Karpas-422 (cell line): ENCODE measurements at places on chromosomes 3 and 15. TPM values are rescaled to one million over a fixed set of nuclear protein-coding genes. Genes with fewer than 3 reads are reported as not detected.

The TNFSF10 gene
- not detected in 2 replicates for total RNA-seq

The SLC24A5 gene
- total RNA-seq = not detected in 2 replicates

The GOLGA8G gene
- not detected in 2 replicates for total RNA-seq

The SCAANT1 gene
- not detected in 2 replicates for total RNA-seq

The GABRR3 gene
- total RNA-seq = not detected in 2 replicates

GRCh38 chr3:191372122-191372521, 41.8 kb upstream of the UTS2B start:
- DNase-seq = no peak

DNA sequence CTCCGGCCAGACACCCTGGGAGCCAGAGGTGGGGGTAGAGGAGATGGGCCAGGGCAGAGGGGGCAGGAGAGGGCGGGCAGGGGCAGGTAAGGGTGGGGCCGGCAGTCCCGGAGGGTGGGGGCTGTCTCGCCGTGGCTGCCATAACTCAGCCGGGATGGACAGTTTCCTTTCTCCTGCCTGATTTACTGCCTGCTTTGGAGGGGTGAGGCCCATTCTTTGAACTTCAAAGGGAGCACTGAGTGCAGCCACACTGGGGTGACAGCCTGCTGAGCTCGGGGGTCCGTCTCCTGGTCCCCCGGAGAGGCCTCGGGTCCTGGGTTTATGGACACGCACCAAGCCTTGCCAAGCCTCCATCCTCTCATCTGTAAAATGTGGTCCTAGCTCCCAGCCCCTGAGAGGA, 135.4 kb downstream of the FBLN2 start:
- DNase-seq = no peak

DNA sequence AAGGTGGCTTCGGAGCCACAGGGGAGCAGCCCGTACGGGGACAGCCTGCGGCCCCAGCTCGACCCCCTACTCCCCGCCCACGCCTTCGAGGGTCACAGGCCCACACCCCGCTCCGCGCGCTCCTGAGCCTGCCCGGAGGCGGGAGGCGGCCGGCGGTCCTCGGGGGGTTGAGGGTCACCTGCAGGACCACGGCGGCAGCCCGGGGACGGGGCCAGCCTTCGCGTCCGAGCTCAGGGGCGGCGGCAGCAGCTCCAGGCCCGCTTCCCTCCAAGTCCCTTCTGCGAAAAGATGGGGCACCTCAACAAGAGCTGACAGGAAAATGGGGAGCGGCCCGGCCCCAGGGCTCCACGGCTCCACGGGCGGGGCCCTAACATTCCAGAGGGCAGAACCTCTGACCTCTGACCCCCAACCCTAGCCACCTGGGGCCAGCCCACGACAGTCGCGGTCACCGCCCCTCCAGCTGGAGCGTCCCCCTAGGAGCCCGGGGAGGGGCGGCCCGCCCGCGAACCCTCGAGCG, 428 bp downstream of the LYSMD4 start:
- no peak for DNase-seq

DNA sequence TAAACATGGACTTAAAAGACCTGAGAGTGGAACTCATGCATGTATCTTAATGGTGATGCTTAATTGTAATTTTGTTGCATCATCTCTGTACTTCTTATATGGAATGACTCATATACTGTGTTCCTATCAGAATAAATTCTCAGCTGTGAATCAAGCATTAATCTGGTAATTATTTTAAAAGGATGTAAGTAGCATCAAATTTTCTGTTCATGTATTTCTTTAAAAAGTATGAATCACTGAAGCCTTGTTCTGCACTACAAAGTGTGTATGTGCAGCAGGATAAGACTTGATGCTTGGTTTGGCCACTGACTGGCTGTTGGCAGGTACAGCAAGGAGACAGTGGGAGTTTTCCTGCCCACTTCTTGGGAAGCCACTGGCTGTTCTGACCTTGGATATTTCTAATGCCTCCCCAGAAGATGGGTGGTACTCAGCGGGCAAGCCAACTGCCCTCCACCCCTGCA, 123.9 kb downstream of the ANO10 start:
- no peak for DNase-seq

DNA sequence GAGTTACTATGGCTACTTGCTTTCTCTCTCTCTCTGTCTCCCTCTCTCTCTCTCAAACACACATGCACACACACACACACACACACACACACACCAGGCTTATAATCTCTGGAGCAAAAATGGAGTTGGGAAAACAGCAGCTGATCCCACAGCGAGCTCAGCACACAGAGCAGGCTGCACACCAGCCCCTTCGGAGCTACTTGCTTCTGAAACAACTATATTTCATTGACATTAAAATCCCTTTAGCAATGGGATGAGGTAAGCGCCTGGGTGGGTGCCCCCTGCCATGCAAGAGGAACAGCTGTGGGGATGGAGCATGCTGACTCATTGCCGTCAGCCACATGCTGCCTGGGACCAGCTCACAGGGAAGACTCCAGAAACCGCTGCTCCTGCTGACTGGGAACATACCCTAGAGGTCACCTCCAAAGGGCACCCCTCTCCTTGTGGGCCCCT, 45.7 kb downstream of the B3GNT5 start:
- no peak for DNase-seq

DNA sequence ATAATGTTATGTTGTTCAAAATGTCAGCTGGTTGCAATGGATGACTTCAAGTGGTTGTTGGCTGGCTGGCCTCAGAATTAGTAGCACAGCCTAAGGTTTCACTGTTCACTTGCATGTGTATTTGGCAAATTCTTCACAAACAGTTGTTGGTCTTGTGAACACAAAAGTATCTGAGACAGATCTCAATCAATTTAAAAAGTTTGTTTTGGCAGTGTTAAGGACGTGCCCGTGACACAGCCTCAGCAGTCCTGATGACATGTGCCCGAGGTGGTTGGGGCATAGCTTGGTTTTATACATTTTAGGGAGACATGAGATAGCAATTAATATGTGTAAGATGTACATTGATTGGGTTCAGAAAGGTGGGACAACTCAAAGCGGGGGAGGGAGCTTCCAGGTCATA, 436.0 kb downstream of the AGBL1 start:
- DNase-seq = no peak
